NK-92 treated with Interleukin-12 subunit alpha and Interleukin-12 subunit beta, amount 100 ng/mL, for 24 hours (cell line): ENCODE measurements at places on chromosomes 5 and 9.

- no peak for DNase-seq
Measured at GRCh38 chr5:33059081-33059480, 348.0 kb downstream of the NPR3 start.

GRCh38 chr5:177507165-177507564 is 2.5 kb downstream of the DOK3 start:
- no peak for DNase-seq

- DNase-seq = no peak
Measured at GRCh38 chr5:28903643-28904042, 1865.3 kb upstream of the CDH9 start.

- no peak for DNase-seq
Measured at GRCh38 chr9:114583371-114584155, 4.0 kb upstream of the ATP6V1G1 start.

- DNase-seq = no peak
Measured at GRCh38 chr5:163916861-163917260, 411.4 kb downstream of the MAT2B start.

GRCh38 chr5:106680330-106680729 is 990.4 kb downstream of the EFNA5 start:
- DNase-seq = no peak

GRCh38 chr9:114151426-114151956 is 3.8 kb upstream of the COL27A1 start:
- no peak for DNase-seq

DNA sequence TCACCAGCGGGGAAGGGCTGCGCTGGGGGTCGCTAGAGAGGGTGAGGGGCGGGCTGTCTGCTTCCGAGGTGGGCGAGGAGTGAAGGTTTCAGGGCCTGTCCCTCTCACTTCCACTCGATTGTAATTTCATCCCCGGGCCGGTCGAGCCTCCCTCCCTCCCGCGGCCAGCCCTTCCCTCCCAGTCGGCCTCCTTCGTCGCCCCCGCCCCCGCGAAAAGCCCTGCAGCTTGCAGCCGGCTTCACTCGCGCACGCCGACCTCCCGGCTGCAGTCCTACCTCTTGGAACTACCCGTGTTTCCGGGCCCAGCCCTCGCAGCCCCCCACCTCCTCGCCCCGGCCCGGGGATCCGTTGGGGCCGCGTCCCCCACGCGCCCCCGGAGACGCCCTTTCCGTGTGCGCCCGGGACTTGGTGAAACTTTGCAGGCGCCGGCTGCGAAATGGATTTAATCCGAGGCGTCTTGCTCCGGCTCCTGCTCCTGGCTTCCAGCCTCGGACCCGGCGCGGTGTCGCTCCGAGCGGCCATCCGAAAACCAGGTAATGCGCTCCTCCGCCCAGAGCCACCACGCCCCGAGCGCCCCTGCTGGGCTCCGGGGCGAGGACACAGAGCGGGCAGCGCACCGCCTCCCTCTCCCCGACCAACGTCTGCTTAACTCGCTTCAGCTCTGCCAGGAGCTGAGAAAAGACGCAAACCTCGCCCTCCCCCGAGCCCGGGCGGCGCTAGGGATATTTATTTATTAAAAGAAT is at the start of gene EGFLAM:
Gene EGFLAM, plus strand, starts transcription at position 241 of the 743 bp plus-strand sequence. Its CDS starts 196 bp downstream, at position 437.
- DNase-seq = no peak
